ENCODE measurements at places on chromosomes 2 and 18.

GRCh38 chr2:12033494-12033893, 287.1 kb downstream of the LPIN1 start:
- DNase-seq = no peak

- no peak for DNase-seq
Measured at GRCh38 chr2:119707117-119708087, 28.4 kb downstream of the TMEM177 start.

GRCh38 chr18:23384778-23385736, 68.0 kb upstream of the RIOK3 start:
- no peak for DNase-seq

GRCh38 chr2:179340678-179341077, 76.0 kb upstream of the SESTD1 start:
- no peak for DNase-seq

- no peak for DNase-seq
Measured at GRCh38 chr18:22846088-22846683, 86.9 kb upstream of the RBBP8 start.

DNA sequence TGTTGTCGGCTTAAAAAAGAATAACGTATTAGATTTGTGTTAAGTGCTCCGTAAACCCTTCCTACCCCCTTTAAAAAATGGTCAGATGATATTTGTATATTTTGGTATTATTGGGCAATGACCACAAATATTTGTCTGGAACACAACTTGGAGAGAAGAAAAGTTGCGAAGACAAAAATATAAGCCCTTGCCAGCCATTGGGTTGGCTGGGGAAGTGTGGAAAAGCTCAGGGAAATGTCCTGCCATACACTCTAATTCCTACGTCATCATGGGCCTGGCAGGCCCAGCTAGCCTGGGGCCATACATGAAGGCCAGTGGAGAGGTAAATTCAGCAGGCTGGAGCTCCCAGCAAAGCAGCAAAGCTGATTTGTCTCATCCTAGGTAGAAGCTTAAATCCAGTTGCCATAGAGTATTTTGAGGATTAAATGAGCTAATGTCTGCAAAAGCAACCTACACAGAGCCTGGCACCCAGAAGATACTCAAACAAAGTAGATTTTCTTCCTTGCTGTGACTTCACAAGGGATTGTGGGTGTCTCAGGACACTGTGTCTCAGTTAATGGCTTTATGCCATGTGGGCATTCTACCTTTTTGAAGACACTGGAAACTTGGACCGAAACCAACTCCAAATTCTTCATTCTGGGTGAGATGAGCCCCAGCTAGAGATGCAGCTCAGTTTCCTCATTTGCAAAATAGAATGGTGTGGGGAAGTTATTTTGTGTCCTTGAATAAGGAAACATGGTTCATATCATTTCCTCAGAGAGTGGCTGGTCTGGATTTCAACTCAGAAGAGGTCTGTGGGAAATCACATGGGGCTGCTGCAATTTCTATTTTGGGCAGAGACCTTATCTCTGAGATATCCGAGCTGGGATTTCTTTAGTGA, 87.9 kb upstream of the MAP4K3 start:
- no peak for DNase-seq

GRCh38 chr18:56522816-56523215, 115.6 kb downstream of the TXNL1 start:
- DNase-seq = no peak

GRCh38 chr2:225454412-225454811, 54.9 kb downstream of the NYAP2 start:
- DNase-seq = no peak

DNA sequence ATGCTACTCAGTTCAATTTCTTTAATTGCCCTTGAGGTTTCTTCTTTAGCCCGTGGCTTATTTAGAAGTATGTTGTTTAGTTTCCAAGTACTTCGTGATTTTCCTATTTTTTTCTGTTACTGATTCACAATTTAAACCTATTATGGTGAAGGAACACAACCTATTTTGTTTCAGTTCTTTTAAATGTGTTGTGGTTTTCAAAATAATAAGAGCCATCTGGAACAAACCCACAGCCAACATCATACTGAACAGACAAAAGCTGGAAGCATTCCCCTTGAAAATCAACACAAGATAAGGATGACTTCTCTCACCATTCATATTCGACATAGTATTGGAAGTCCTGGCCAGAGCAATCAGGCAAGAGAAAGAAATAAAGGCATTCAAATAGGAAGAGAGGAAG, 155.2 kb downstream of the GALNT1 start:
- no peak for DNase-seq

DNA sequence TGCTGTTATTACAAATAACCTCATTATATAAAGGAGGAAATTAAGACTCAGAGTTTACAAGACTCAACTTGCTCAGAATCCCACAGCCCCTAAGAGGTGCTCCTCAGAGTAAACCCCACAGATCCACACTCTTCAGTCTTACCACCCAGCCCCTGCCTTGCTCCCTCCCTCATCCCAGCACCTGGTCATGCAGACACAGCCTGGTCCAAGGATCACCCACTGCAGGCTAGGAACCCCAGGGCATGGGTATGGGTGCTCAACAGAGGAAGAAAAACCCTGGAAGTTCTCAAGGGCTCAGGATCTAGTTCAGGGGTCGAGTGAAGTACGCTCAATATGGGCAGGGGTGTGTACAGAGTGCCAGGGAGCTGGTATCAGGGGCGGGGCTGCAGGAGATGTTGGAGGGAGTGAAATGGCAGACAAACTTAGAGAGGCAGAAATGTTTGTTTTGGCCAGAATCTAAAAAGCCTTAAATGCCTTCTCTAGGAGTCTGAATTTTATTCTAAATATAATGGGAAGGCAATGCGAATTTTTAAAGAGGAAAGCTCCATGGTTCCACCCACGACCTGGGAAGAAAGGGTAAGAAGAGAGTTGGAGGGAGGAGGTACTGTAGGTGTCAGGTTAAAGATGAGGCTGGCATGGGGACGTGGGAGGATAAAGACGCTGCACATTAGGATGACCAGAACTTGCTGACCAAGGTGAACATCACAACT, 79.1 kb upstream of the MGAT4A start:
- no peak for DNase-seq

DNA sequence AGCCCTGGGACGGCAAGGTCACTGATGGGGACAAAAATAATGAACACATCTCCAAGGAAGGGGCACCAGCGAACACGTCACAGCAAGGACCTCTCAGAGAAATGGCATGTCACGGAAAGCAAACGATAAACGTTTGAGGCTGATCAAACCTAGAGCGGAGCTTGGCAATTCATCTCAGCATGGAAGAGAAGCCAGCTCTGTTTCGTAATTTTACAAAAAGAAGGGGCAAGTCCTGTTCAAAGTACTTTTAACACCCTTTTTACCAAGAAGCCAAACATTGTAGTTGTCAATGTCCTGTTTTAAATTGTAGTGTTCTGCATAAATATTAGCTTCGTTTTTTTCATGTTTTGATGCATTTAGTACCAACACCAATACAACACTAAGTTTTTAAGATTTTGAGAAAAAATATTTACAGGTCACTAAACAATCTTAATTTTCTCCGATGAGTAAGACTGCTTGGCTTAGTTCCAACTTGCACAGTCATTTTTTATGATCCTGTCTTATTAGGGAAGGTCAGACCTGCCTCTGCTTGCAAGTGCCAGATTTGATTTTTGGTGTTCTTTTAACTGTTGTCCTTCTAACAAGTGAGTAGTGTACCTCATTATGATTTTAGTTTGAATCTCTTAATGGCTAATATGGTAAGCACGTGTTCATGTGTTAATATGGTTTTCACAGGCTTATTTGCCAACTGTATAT, 818.5 kb upstream of the SALL3 start:
- DNase-seq = no peak

DNA sequence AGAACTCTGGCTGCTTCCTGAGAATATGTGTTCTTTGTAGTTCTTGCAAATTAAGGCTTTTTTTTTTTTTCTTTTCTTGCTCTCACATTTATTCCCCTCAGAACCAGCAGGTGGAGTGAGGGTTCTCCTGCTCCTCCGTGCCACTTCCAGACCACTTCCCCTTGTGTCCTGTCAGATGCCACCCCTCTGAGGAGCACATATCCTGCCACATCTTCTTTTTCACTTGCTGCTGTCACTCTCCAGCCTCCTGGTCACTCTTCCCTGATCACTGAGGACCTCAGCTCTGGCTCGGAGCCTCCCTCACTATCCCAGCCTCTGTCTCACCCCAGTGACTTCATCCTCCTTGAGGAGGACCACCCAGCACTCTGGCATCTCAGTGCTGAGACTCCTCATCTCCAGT, 100.5 kb downstream of the TACR1 start:
- DNase-seq = peak; percentile 27

GRCh38 chr2:222100704-222101699, 197.8 kb downstream of the PAX3 start:
- DNase-seq = no peak

- no peak for DNase-seq
Measured at GRCh38 chr2:142104134-142104758, 26.6 kb downstream of the LRP1B start.

All from SW 1271 (cell line).